ENCODE measurements at places on chromosomes 1 and 21. TPM values are rescaled to one million over a fixed set of nuclear protein-coding genes. Genes with fewer than 3 reads are reported as not detected.

The ADAMTS5 gene
- 12.1 TPM for polyA plus RNA-seq

The ITGB2 gene
- 11.2 TPM for polyA plus RNA-seq

The KLHDC9 gene
- 0.57 TPM for polyA plus RNA-seq

The UCK2 gene
- polyA plus RNA-seq, result 13.4 TPM

DNA sequence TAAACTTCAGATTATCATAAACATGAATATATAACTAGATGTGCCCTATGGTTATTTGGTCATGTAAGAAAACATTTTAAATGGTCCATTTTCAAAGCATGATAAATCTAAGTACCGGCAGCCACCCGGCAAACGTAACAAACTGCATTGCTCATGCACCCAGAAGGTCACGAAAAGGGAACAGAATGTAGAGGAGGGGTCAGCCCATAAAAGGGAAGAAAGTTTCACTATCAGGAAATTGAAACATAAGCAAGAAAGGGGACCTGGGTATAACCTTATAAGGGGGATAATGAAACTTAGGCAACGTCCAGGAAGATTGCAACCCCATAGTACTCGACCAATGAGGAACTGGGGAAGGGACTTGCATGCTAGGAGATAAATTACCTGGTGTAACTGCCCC is 421.2 kb upstream of the ZRANB2 start:
- DNase-seq, result no peak

DNA sequence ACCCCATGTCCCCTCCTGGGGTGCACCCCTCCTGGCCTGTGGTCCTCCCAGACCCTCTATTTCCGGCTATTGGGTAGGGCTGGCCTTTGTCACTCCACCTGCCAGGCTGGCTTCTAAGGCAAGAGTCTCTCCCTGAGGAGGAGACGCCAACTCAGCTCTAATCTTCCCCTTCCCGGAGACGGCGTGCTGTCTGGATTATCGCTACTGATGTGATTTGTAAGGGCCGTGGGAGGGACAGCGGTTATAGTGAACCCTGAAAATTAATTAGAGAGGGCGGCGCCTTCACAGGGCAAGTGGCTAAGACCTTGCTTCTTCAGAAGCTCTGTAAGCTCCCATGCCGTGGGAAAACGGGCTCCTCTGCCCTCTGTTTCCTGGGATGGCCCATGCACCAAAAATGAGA is 207.0 kb upstream of the VAMP3 start:
- no peak for DNase-seq

DNA sequence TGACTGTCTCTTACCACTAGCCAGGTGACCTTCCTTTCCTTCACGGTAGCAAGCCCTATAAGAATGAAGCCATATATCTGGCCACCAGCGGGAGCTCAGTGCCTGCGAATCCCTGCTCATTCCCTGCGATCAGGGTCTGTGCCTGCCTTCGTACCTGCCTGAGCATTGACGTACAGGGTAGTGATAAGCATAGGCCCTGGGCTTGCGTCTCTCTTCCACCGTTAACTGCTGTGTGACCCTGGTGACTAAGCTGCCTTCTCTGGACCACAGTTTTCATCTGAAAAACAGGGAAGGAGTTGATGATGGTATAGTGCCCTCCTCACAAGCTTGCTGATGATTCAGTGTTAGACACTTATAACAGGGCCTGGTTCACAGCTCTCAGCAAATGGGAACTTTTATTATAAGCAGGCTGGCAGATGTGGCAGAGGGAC is 4.1 kb downstream of the ZC3H12A start:
- no peak for DNase-seq

DNA sequence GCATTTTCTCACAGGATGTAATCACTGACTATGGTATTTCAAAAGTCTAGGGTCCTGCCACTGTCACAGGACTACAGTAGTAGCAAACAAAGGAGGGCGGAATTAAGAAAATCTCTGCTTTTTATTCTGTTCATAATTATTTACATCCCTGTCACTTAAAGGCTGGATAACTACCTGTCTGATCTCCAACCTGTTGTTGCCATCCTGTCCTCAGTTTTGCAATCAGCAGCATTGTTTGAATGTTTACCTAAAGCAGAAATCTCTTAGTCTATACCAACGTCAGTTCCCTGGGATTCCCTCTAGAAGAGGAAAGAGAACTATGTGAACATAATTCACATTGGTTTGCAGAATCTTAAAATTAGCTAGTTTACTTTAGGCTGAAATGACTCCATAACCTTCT is 218.5 kb downstream of the PBX1 start:
- no peak for DNase-seq

DNA sequence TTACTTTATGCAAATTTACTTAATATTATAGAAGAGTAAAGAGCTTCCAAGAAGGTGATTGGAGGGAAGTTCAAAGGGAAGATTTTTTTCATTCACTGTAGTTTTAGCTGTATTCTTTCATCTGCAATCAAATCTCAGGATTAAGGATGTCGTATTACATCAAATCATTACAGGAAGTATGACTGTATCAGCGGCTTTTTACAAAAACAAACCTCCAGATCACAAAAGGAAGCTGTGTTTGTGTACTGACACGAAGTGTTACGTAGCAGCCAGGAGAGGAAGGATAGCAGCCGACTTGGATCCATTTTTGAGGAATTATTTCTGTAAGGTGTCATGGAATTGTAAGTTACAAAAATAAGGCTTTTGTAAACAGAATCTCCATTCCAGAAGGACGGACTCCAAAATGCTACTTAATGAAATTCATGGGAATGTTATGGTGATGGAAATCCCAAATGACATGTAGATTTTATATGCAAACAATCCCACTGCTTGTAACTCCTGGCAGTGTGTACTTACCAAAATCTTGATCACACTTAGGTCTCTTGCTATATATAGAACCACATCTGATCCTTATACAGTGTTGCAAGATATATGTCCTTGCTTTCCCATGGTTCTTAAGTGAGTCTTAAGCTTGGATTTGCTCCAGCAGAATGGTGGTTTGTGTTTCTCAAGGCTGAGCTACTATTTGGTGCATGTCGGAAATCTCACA is 49.8 kb downstream of the KCNJ15 start:
- DNase-seq, result no peak

The SLC45A1 gene
- 0.52 TPM for polyA plus RNA-seq

The UTS2 gene
- polyA plus RNA-seq, result not detected

GRCh38 chr1:21655748-21656147 is 13.4 kb downstream of the RAP1GAP start:
- no peak for DNase-seq

GRCh38 chr1:247475793-247476192 is 17.9 kb upstream of the OR2B11 start:
- no peak for DNase-seq

The SH2D1B gene
- 0.71 TPM for polyA plus RNA-seq

GRCh38 chr1:198788561-198789064 is 149.8 kb downstream of the PTPRC start:
- no peak for DNase-seq

DNA sequence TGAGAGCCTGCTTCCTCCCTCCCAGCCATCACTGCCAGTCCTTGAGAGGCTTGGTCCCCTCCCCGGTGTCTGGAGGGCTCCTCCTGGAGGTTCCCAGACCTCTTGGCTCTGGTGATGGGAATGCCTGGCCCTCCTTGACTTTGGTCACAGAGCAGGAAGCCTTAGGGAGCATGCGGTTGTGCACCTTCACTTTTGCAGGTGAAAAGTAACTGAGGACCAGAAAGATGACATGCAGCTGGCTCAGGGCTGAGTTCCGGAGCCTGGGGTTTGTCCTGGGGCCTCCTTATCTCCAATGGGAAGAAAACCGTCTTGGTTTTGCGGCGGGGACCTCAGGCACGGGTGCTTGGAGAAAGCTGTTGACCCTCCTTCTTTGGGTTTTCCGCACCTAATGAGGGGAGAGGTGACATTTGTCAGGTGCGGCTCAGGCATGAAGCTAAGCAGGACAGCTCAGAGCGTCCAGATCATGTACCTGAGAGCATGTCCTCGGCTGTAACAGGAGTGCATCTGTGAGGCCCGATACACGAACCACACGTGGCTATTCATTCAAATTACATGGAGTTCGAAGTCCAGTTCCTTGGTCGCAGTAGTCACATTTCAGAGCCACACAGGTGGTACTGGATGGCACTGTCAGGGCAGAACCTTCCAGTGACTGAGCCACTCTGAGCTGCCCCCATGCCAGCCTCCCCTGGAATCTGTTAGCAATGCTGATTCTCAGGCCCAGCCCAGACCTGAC is 608 bp upstream of the MX2 start:
- no peak for DNase-seq

GRCh38 chr1:60965280-60965854 is 117.0 kb upstream of the NFIA start:
- no peak for DNase-seq

GRCh38 chr1:217313096-217313495 is 317.8 kb downstream of the GPATCH2 start:
- DNase-seq, result no peak

The DMBX1 gene
- not detected for polyA plus RNA-seq

DNA sequence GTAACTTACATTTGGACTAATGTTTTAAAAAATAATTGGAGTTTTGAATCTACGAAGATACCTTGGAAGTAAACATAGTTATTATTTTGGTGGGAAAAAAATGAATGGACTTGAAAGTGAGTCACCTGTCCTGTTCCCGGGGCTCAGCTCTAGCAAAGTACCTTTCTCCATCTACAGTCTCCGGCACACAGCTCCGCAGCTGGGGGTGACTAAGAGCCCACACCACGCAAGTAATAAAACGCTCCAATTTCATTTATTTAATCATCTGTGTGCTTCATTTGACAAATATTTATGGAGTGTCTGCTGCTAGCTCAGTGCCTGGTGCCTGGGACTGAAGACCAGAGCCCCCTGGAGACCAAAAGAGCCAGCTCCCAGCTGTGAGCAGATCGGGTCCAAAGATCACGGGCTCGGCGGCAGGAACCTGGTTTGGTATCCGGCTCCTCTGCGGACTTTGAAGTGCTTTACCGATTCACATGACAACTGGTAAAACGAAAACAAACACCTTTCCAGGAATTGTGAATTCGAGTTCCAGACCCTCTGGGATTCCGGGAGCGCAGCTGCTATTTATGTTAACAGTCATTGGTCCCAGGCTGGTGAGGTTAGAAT is 1.7 kb upstream of the RIPK4 start:
- DNase-seq, result no peak

GRCh38 chr1:174966008-174966572 is 33.7 kb upstream of the CACYBP start:
- no peak for DNase-seq

- DNase-seq, result no peak
Observed at GRCh38 chr1:25451908-25452307, 21.2 kb downstream of the MACO1 start.

The TRABD2B gene
- 3.8 TPM for polyA plus RNA-seq

DNA sequence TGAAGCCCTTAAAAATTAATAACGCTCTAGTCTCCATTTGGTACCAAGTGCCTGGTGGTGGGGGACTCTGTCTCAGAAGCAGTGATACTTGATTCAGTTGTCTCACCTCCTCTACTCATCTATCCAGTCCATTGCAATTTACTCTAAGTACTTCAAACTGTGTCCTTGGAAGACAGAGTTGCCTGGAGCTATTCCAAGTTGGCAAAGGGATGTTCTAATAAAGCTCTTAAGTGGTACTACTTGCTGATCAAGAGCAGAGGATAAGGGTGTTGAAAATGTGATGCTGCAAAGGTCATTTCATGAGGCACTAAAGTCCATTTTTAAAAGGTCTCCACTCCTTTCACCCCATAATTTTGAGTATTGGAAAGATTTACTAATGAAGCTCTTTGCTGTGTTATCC is 142.2 kb downstream of the NFIA start:
- no peak for DNase-seq

The FMO5 gene
- polyA plus RNA-seq, result 2.7 TPM

The COA7 gene
- polyA plus RNA-seq, result 18.8 TPM

The CDK11A gene
- 23.9 TPM for polyA plus RNA-seq

- DNase-seq, result no peak
Observed at GRCh38 chr1:58436615-58437297, 109.8 kb downstream of the OMA1 start.

The RC3H1 gene
- 9.5 TPM for polyA plus RNA-seq

DNA sequence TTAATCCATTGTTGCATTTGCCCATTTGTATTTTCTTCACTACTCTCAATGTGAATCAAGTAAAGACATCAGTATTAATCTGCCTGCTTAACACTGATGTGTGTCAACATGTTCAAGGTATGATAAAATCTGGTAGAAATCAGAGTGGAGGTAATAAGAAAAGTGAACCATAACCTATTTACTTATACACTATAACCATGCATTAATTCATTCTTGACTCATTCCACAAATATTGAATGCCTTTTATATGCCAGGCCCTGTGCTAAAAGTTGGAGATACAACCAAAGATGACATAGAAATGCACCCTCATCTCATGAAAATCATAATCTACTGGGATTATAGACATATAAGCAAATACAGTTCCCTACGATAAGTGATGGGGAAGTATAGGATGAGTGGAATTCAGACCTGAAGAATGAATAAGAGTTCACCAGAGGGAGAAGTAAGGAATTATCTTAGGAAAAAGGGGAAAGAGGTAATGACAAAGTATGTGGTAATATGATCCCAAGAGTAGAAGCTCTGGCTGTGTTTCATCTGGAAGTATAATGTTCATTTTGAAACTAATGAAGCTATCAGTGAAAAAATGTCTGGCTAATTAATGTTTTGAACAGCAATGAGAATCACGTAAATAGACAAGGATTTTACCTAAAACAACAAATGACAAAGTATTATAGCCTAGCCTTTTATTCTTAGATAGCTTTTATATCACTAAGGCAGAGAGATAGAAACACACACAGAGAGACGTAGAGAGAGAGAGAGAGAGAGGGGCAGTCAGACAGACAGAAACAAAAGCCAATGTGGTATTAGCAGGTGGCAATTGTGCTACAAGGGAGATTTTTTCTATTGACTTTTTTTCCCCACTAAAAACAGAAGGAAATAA is 7.0 kb upstream of the RWDD3 start:
- no peak for DNase-seq

GRCh38 chr1:243286409-243287122 is 30.7 kb downstream of the SDCCAG8 start:
- DNase-seq, result no peak

The CRP gene
- polyA plus RNA-seq, result not detected

The PGBD5 gene
- polyA plus RNA-seq, result 13.5 TPM

GRCh38 chr21:33945652-33946270 is 30.2 kb upstream of the ATP5PO start:
- DNase-seq, result no peak

GRCh38 chr1:94927405-94928175 is 680 bp upstream of the CNN3 start:
- no peak for DNase-seq

DNA sequence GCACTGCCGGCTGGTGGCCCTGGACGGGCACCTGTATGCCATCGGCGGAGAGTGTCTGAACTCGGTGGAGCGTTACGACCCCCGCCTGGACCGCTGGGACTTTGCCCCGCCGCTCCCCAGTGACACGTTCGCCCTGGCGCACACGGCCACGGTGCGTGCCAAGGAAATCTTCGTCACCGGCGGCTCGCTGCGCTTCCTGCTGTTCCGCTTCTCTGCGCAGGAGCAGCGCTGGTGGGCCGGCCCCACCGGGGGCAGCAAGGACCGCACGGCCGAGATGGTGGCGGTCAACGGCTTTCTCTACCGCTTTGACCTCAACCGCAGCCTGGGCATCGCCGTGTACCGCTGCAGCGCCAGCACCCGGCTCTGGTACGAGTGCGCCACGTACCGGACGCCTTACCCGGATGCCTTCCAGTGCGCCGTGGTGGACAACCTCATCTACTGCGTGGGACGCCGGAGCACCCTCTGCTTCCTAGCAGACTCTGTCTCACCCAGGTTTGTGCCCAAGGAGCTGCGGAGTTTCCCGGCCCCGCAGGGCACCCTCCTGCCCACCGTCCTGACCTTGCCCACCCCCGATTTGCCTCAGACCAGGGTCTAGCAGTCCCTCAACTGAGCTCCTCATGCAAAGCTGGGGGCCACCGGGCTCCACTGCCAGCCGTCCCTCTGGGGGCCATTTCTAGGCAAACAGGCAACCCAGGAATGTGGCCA is 2.1 kb downstream of the KLHDC7A start:
- no peak for DNase-seq

The S100A9 gene
- polyA plus RNA-seq, result 21.2 TPM
